ENCODE measurements at places on chromosomes 4 and X.

- DNase-seq: no peak
These were observed 45.7 kb downstream of the GPAT3 start for GRCh38 chr4:83581411-83582288.

GRCh38 chr4:48167538-48168263, 33.7 kb upstream of the TXK start:
- no peak for DNase-seq

- DNase-seq: no peak
These were observed 57.9 kb upstream of the PLS3 start for GRCh38 chrX:115503099-115503498.

GRCh38 chrX:30577362-30577991, at the start of gene TASL:
TSS of gene TASL (minus strand) at chrX:30577766. CDS start at chrX:30560355, 17,411 bp downstream.
- DNase-seq: no peak

DNA sequence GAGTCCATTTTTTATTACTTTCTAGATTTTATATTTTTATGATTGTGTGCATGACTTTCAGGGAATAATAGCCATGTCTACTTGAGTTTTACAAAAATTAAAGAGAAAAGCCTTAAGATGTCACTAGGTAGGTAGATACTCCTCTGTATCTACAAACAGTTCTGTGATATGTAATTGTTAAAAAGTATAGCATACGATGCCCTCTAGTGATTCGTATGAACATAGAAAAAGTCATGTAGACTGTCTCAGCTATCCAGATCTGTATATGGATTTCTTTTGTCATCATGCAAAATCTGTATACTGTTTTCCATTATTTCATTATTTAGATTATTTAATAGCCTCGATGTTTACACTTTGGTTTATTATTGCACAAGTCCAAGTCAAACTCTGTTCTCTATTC, 856.6 kb downstream of the CENPC start:
- no peak for DNase-seq

DNA sequence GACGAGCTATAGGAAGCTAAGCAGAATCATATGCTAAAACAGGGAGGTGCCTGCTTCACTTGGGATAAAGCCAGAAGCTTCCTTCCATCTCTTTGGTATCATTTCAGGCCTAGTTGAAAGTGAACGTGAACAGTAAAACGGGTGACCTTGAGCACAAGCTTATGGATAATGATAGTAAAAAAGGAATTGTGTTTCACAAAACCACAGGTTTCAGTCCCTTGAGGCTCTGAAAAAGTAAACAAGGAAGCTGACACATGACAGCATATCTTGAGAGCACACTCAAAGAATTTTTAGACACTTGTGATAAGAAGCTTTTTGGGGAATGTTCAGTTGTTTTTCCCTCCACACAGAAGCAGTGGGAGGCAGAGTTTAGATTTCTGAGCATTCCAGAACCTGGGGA, 286.1 kb downstream of the DCHS2 start:
- DNase-seq: no peak

- no peak for DNase-seq
These were observed 17.8 kb downstream of the ZNF81 start for GRCh38 chrX:47854474-47854873.

- no peak for DNase-seq
These were observed 601.3 kb downstream of the IQCM start for GRCh38 chr4:149214301-149214700.

DNA sequence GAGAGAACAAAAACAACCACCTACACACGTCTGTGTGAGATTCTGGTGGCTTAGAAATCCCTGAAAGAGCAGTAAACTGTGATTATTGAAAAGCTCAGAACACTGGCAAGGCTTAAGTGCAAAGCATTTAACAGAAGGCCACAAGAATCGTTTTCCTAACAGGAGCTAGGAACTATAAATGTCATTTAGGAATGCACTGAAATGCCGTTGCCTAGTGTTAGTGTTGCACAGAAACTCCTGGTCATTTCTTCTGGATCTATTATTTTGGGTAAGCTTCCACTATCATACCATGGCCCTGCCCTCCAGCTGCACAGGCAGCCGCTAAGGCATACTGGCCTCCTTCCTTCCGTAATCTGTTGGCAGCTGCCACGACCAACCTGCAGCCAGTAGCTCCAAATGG, 923.2 kb downstream of the NLGN4X start:
- DNase-seq: no peak

- DNase-seq: no peak
These were observed 1507.1 kb upstream of the PCDH7 start for GRCh38 chr4:29213020-29213419.

GRCh38 chrX:129193357-129193756, 329.9 kb downstream of the SMARCA1 start:
- DNase-seq: no peak

GRCh38 chr4:6134612-6135220, 65.6 kb downstream of the JAKMIP1 start:
- DNase-seq: no peak

- DNase-seq: no peak
These were observed 183.5 kb upstream of the GPC4 start for GRCh38 chrX:133598601-133599335.

DNA sequence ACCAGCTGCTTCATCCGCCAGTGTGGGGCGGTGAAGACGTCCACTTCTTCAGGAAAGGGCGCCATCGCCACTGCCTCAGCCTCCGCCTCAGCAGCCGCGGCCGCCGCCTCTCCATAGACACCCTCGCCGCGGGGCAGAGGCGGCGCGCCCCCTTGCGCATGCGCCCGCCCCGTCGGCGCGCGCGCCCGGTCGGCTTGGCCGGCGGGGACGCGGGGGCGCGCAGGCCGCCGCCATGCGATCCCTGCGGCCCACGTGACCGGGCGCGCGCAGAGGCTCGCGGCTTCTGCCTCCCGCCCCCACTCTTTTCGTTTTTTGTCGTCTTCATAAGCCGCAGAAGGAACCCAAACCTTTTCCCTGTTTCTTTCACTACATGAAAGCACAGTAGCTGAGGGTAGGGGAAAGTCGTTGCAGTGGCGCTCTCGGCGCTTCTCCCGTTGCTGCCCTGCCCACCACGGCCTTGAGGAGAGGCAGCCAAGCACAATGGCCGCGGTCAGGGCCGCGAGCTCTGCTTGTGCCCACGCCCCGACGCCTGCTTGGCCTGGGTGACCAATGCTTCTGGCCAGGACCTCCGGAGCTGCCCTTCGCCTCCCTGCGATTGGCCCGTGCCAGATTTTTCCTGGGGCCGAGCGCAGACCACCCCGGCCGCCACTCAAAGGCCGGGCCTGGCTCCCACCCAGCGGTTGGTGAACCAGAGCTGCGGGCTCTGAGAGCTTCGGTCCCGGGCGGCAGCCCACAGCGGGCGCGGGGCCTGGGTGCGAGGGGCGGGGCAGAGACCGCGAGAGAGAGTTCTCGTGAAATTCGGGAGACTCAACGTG, at the start of gene FBXL5:
TSS of gene FBXL5 (minus strand) at position 135 of the 815 bp plus-strand sequence. CDS start at position 65, 70 bp downstream.
- no peak for DNase-seq

DNA sequence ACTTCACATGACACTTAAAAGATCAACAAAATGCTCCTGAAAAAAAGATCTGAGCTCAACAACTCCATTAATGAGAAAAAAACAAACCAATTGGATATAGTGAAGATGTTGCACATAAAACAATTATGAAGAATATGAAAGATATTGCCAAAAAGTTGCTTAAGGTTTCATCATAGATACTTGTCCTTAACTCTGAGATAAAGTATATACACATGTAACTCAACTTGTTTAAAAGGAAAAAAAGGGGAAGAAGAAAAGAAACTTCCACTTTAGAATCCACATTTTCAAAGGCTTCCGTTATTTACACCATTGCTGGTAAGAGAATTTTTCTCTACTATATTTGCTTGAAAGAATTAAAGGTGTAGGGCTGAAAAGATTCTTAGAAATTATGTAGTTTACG, 2.7 kb downstream of the AFAP1 start:
- no peak for DNase-seq

- DNase-seq: no peak
These were observed 137.9 kb downstream of the GPC3 start for GRCh38 chrX:133847340-133847994.

DNA sequence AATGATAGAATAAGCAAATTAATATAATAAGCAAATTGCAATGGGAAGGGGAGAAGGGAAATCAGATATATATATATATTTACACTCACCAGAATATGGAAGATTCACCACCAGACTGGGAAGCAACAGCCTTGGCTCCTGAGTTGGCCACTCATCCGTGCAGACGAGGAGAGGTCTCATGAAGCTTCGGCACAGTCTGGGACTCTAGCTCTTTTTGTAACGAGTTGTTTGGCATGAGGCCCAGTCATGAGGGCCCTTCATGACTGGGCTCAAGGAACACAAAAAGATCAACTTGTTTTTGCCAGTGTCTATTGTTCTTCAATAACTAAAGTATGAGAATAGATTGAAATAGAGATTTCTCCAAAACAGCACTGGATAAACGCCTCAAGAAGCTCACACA, 176.4 kb downstream of the ADGRA3 start:
- DNase-seq: no peak

GRCh38 chrX:56429581-56429980, 133.8 kb upstream of the UBQLN2 start:
- DNase-seq: no peak

- DNase-seq: no peak
These were observed 103.0 kb upstream of the KLF3 start for GRCh38 chr4:38560768-38561558.

GRCh38 chrX:38935561-38935960, 134.3 kb downstream of the MID1IP1 start:
- DNase-seq: no peak

GRCh38 chr4:123444290-123444731, 47.7 kb downstream of the SPRY1 start:
- DNase-seq: no peak

- DNase-seq: no peak
These were observed 101.4 kb upstream of the RAB40AL start for GRCh38 chrX:102835504-102836146.

GRCh38 chrX:75038925-75039324, 113.7 kb upstream of the NEXMIF start:
- DNase-seq: no peak

GRCh38 chr4:83389037-83389720, 54.5 kb upstream of the HPSE start:
- DNase-seq: no peak

- peak; percentile 9 for DNase-seq
These were observed 70.3 kb downstream of the ARL9 start for GRCh38 chr4:56575820-56576429.

- no peak for DNase-seq
These were observed 559.7 kb upstream of the FAT1 start for GRCh38 chr4:187283201-187283955.
